ENCODE measurements at places on chromosomes 12 and 14.

DNA sequence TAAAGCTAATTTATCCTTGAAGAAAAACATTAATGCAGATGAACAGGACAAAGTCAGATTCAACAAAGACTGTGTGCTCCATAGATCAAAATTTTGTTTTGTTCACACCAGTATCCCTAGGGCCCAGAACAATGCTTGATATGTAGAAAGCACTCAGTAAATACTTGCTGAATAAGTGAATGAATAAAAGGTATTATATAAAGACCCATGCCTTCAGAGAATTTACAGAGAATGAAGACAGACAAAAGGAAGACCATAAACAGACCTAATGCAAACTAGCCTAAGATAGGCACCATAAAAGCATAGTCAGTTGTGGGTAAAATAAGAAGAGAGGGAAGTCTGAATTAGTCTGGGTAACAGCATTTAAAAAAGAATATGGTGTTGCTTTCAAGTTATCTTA lies 47.3 kb upstream of the TMCC3 start:
- DNase-seq, result no peak

DNA sequence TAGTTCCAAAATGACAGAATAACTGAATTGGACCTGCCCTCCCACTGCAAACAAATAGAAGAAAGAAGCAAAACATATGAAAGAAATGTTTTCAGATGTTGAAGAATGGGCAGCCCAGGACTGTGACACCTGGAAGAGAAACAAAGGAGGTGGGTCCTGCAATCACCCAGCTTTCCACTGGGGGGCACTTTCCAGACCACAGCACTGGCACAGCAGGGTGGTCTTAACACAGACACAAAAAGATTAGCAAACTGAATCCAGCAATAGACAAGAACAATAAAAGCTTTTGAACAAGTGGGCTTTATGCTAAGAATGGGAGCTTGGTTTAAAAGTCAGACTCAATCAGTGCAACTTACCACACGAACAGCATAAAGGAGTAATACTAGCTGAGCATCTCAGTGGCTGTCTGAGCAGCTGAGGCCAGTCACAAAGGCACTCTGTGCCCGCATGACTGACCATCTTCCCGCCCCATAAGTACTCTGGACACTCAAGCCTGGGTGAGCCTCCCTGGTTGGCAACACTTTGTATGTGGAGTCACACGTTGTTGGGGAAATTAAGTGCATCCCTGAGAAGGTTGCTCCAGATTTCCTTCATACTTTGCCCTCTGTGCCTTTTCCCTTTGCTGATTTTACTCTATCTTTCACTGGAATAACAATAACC lies 27.7 kb downstream of the JKAMP start:
- no peak for DNase-seq

GRCh38 chr14:103142026-103142425 lies 18.8 kb downstream of the TNFAIP2 start:
- DNase-seq, result no peak

DNA sequence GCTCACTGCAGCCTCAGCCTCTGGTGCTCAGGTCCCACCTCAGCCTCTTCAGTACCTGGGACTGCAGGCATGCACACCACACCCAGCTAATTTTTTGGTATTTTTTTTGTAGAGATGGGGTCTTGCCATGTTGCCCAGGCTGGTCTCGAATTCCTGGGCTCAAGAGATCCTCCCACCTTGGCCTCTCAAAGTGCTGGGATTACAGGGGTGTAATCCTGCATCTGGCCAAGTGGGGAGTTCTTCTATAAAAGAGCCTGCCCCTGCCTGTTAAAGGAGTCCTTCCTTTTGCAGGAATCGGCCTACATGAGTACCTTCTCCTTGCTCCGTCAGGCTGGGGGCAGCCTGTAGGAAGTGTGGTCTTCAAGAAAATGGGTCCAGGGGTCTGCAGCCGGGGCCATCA lies 54.1 kb upstream of the RASSF3 start:
- DNase-seq, result no peak

DNA sequence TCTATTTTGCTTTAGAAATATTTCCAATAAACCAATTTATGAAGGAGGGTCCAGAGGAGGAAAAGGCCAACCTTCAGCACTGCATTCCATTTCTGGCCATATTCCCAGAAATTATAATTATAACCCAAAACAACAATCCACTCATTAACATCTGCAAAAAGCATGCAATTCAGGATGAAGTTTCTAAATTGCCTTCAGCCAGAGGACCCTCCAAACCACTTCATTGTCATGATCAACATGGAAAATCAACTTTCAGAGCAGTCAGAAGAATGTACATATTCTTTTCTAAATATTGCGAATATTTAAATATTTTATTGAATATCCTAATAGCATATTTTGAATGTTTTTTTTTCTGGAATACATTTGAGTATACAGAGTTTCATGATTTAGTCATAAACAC lies 332.6 kb upstream of the TMEM132C start:
- no peak for DNase-seq

DNA sequence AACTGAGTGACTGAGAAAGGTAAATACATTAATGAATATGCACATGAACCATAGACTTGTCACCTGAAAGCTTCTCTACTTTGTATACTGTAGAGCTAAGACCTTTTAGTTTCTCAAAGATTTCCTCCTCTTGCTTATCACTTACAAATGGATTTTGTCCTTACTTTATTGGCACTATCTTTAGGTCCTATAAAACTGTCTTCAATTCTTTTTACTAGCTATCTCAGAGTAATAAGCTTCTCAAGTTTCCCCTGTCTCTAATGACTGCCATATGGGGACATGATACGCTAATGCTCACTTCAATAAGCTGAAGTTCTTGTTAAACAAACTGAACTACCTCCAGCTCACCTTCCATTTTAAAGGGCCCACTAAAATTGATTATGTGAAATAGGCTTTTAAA lies 468.2 kb upstream of the CCDC196 start:
- DNase-seq, result no peak

GRCh38 chr14:29558516-29558915 lies 369.1 kb downstream of the PRKD1 start:
- no peak for DNase-seq

GRCh38 chr14:93099196-93099595 lies 16.5 kb downstream of the ITPK1 start:
- DNase-seq, result no peak

DNA sequence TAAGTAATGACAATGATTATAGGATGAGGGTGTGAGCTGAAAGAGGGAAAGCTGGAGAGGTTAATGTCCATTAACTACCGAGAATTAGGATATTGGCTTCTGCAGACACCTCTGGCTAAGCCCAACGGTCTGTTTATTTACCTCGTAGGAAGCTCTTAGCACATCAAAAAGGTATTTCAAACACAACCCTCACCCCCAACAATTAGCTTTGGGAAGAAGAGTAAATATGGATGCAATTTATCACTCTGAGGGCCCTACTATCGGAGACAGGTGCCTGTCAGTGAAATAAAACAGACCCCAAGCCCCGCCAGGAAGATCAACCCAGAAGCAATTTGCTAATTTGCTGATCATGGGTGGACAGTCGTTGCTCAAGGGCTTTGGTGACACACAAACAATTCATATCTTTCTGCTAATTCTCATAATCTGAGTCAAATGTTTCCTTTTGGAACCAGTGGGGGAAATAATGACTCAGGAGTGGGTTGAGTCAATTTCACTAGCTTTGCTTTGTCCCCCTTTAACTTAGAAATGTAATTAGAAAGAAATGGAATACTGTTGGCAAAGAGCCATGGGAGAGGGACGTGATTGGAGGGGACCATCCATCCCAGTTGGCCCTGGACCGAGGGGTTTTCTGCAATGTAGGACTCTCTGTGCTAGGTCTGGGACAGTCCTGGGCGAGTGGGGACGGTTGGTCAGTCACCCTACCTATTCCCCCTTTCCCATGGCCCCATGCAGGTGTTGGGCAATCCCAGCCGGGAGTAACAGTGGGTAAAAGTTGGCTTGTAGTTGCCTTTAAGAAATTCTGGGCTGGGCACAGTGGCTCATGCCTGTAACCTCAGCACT lies 99.1 kb upstream of the MED13L start:
- no peak for DNase-seq

Data from epithelial cell of prostate (primary cell).